Activated naive CD4-positive, alpha-beta T cell (primary cell): ENCODE measurements at places on chromosomes 7 and 10.

GRCh38 chr7:66016131-66016461 lies 34.1 kb upstream of the GUSB start:
- DNase-seq: no peak

GRCh38 chr7:70696201-70696754 lies 435.7 kb upstream of the GALNT17 start:
- DNase-seq: no peak

GRCh38 chr10:80487791-80488538 lies 33.9 kb downstream of the TSPAN14 start:
- DNase-seq: no peak

GRCh38 chr7:150830937-150831336 lies 21.4 kb upstream of the AOC1 start:
- DNase-seq: no peak

DNA sequence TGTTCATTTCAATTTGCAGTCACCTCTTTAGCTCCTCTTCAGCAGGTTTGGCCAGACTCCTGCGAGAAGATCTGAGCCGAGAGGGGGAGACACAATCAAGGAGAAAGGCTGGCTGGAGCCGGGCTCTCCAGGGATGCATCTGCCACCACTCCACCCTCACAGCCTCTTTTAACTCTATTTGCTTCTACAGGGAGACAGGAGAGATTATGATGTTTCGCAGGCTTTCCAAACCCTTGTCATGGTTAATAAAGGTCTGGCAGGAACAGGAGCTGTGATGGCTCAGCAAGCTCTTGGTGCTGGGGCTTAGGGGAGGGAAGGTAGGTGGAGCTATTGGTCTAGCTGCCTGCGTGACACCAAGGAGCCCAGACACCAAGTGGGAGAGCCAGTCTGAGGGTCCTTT lies 448.1 kb upstream of the PODXL start:
- no peak for DNase-seq

- no peak for DNase-seq
Observed at GRCh38 chr7:37395618-37396259, 52.9 kb downstream of the ELMO1 start.

DNA sequence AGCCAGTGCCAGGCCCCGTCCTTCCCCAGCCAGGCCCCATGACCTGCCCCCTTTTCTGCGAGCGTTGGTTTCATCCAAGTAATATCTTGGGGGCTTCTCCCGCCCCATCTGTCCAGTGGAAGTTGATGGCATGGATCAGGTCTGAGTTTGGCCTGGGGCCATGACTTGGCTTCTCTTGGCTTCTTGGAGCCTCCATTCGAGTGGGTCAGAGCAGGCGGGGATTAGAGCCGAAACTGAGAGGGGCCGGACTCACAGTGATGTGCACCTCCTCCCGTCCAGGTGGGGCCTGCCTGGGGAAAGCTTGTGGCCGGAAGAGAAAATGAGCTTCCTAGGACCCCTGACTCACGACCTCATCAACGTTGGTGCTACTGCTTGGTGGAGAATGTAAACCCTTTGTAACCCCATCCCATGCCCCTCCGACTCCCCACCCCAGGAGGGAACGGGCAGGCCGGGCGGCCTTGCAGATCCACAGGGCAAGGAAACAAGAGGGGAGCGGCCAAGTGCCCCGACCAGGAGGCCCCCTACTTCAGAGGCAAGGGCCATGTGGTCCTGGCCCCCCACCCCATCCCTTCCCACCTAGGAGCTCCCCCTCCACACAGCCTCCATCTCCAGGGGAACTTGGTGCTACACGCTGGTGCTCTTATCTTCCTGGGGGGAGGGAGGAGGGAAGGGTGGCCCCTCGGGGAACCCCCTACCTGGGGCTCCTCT lies 15.1 kb upstream of the LIMK1 start:
- no peak for DNase-seq

DNA sequence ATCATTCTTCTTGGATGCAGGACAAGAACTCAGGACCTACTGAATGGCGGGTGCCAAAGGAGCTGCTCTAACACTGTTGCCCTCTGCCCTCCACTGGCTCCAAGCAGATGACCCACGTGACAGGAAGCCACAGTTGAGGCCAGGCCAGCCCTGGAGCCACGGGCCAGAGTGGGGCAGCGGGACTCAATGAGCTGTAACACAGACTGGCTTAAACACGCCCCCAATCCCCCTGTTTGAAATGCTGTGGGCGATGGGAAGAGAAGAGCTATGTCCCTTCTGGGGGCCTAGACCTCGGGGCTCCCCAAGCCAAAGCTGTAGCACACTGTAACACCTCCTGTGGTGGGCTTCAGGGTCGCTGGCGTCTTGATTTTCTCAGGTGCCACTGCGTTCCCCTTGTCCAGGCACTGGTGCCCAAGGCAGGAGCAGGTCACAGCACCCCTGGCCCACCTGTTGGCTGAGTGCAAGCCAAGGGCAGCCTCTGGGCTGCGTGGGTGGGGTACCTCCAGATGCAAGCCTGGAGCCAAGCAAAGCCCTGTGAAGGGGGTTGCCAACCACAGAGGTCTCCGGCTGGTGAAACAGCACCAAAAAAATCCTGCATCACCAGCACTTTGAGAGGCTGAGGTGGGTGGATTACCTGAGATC lies 18.6 kb upstream of the ZMIZ2 start:
- DNase-seq: no peak

DNA sequence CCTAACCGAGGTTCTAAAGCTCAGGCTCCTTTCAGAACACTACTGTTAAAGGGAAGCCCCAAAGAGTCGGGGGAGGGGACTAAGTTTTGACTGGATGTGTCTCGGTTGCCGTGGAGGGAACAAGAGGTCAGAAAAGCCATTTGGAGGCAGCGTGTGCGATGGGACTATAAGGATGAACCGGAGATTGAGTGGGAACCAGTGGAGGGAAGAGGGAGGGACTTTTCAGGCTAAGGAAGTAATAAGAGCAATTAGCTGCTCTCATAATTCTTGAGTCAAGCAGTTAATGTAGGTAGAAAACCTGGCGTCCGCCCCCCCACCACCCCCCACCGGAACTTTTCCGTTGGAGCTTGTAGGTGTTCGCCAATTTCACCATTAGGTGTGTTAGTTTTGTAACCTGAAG lies 491 bp upstream of the AKAP9 start:
- no peak for DNase-seq

DNA sequence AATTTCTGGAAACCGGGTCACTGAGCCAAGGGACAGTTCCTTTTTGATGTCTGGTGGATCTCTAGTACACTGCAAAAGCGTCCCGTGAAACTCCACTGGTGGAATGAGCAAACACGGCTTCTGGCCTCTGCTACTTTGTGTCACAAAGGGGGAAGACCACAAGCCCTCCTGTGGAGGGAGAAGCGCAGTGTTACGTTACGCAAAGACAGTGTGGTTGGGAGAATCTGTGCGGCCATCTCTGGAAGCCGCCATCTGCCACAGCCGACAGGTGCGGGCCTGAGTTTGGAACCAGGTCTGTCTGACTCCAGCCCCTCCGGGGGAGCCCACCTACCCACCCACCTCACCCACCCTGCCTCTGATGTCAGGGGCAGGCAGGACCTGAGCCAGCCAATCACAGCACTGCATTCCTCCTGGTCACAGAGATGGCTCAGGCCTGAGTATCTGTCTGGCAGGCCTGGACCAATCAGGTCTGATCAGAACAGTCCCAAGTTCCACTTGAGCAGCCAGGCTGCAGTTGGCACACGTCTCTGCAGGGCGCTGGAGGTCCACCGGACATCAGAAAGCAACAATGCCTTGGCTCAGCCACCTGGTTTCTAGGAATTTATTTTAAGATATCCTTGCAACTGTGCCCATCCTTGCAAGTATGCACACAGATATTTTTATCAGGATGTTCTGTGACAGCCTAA lies 3.0 kb upstream of the CYP2W1 start:
- no peak for DNase-seq

DNA sequence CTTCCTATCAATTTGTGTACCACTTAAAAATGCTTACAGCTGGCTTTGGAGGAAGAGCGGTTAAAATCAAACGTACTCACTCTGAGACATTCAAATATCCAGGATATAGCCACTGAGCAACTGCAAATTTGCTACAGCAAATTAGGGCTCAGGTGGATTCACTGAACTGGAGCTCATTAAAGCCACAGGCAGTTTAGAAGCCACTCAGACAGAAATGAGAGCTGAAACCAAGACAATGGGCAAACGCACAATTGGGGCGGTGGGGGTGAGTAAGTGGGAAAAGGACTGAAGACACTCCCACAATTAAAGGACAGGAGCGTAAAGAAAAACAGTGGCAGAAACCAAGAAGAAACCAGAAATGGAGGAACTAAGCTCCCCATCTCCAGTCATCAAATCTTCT lies 20.5 kb downstream of the MPP7 start:
- no peak for DNase-seq

- no peak for DNase-seq
Observed at GRCh38 chr10:94046098-94046497, 52.4 kb downstream of the PLCE1 start.

DNA sequence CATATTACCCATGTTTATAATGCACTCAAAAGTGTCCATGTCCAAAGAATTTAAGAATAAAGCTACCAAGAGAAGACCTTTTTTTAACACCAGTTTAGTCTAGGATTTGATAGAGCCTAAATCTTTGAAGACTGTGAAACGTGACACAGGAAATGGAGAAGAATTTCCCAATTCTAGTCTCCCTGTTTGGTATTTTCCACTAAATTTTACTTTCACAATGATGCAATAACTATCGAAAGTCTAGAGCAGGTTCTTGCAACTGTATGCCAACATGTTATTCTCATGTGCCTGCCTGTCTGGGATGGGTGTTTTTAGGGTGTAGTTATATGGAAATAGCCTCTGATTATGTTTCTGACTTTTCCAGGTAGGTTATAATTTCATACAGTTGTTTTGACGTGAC lies 6.9 kb upstream of the MXI1 start:
- DNase-seq: no peak

DNA sequence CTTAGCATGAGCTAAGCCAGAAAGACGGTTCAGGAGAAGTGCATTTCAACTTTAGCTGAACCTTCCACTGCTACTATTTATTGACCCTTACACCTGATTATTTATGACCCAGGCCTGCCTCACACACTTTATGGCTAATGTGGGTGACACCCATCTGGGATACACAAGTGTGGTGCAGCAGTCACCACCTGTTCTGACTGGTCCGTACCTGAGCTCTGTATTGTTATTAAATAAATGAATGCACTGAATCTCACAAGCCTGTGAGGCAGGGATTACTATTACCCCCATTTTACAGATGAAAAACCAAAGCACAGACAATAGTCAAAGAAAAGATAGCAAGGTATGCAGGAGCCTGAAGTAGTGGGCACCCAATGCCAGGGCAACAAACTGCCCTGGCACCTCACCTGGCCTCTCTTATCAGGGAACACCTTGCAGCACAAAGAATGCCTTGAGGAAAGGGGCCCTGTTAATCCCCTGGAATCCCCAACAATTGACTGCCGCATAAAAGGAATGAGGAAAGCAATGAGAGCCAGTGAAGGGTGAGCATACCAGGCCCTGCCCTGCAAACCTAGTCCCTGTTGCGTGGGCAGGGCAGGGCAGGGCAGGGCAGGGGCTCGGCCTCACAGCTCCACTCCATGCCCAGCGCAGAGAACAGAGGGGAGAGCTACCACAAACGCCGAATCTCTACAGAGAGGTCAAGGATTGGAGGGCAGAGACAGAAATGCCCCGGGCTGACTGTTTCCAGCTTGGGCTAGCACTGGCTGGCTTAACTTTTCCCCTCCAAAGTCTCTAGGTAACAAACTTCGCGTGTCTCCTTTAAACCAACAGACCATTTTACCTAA lies 1.3 kb downstream of the ANXA11 start:
- no peak for DNase-seq
